ENCODE measurements at places on chromosomes 7 and 10.

GRCh38 chr7:2281541-2281940 lies 32.7 kb downstream of the SNX8 start:
- no peak for DNase-seq

GRCh38 chr10:130046591-130046990 lies 64.0 kb downstream of the C10orf143 start:
- DNase-seq, result no peak

GRCh38 chr10:8071006-8071405 lies 16.5 kb downstream of the GATA3 start:
- peak; percentile 21 for DNase-seq

DNA sequence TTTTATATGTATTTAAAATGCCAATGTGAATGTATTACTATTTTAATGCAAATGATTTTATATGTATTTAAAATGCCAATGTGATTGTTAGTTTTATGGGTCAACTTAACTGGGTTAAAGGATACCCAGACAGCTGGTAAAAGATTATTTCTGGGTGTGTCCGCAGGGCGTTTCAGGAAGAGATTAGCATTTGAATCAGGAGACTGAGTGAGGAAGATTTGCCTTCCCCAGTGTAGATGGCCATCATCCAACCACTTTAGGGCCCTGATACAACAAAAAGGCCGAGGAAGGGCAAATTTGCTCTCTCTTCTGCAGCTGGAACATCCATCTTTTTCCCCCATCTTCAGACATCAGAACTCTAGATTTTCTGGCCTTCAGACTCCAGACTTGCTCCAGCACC lies 116.2 kb downstream of the BAMBI start:
- DNase-seq, result no peak

DNA sequence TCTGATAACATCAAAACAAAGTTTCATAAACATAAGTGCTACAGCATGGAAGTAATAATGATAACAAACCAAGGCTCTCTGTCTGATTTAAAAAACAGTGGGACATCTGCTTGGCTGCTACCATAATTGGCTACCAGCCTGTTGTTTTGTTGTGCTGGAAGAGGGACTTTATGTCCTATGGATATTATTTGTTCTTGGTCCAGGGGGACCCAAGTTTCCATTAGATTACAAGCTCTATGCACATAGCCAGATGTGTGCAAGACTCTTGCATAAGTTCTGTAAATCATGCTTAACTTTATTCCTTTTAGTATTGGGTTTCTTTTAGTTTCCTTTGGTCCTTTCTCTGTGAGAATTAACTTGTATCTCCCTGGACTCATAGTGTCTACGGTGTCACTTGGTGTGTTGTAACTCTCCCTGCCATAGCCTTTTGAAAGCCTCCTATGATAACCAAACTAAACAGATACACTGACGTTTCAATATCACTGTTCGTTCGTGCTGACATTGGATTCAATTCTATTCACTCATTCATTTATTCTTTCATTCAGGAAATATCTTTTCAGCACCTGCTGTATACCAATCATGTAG lies 41.4 kb upstream of the CD36 start:
- no peak for DNase-seq

- DNase-seq, result no peak
Measured at GRCh38 chr7:31065021-31065593, 13.0 kb downstream of the ADCYAP1R1 start.

GRCh38 chr10:126906704-126907422 lies 1.6 kb downstream of the DOCK1 start:
- no peak for DNase-seq

GRCh38 chr10:101686133-101686925 lies 8.6 kb downstream of the FBXW4 start:
- peak; percentile 66 for DNase-seq

GRCh38 chr7:7719236-7719635 lies 829 bp upstream of the RPA3 start:
- peak; percentile 80 for DNase-seq

DNA sequence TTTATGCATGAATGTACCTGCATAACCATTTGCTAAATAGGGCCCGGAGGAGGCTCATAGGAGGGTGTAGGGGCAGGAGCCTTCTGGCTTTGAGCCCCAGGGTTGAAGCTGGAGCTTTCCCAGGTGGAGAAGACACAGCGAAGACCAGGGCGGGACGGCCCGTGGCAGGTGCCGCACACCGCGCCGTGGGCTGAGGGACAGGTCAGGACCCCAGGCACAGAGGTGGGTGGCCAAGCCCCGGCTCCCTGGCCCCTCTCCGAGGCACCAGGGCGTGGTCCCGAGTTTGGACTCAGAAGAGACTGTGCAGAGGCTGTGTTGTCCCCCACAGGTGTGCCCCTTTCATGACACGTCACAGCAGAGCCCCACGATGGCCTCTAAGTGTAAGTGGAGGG lies 56.5 kb downstream of the PWWP2B start:
- no peak for DNase-seq

GRCh38 chr10:121988361-121989324 lies at the start of gene TACC2:
Gene TACC2, plus strand, starts transcription at chr10:121989163. Its CDS starts 32,819 bp downstream, at chr10:122021982.
- no peak for DNase-seq

DNA sequence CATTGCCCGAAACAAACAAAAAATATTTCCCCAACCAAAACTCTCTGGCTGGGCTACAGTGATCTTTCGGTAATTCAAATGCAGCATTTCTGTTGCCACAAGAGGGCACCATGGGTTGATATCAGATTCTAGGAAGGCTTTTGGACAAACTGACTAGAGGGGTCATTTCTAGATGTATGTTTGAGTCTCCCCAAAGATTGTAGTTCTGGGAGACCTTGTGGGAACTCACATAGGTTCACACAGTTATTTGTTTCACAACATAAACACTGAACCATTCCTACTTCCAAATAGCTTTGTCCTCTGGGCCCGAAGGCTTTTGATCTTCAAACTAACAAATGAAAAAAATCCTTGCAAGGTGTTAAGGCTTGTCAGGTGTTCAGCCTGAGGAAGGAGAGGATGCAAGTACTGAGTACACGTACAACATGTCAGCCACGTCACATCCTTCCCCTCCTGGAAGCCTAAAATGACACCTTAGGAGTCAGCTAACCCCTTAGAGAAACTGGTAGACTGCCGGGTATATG lies 37.0 kb upstream of the IL15RA start:
- peak; percentile 62 for DNase-seq

DNA sequence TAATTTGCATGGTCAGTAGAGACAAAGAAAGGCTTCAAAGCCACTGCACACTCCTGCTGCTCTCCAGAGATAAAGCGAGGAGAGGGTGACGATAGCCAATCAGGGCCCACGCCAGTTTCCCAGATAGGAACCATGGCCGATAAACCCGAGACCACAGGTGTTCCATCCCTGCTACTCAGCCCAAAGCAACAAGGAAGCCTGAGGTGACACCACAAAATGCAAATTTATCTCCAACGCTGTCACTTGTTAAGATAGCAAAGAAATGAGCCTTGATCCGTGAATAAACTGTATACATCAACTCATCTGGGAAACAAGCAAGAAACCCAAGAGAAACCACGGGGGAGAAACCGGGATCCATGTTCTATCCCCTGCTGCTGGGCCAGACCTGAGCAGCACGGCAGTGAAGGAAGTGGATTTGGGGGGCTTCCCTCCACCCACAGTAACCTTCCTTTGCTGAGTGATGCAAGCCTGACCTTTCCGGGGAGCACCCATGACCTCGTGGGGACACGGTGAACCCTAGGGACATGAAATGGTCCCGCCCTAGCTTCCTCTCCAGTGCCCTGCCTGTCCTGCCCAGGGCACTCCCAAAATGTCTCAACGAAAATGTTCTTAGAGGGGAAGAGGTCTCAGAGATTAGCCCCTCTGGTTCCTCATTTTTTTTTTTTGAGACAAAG lies 164.6 kb downstream of the PTPRN2 start:
- no peak for DNase-seq

DNA sequence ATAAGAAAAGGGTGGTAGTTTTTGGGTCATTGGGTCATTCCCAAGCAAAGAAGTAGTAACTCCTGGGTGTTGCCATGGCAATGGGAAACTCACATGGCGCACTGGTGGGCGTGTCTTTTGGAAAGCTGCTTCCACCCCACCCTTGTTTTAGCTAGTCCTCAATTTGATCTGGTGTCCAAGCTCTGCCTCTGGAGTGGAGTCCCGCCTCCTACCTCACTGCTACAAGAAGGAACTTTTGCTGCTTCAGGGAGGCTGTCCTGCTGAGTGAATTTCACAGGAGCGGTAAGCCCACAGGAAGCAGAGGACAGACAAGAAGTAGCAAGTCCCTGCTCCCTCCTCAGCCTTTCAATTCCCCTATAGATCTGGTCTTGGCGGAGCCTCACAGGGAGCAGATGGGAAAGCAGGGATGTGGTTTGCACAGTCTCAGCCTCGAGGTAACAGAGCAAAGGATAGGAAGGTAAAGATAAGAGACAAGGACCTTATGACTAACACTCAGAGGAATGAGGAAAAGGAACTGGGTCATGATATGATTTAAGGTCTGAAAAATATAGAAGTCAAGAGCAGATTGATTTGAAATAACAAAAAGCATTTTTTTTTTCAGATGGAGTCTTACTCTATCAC lies 700.3 kb downstream of the TNS3 start:
- peak; percentile 35 for DNase-seq

- DNase-seq, result no peak
Measured at GRCh38 chr7:151351967-151352366, 10.4 kb downstream of the NUB1 start.

GRCh38 chr10:72593963-72594362 lies 31.9 kb downstream of the MICU1 start:
- no peak for DNase-seq

DNA sequence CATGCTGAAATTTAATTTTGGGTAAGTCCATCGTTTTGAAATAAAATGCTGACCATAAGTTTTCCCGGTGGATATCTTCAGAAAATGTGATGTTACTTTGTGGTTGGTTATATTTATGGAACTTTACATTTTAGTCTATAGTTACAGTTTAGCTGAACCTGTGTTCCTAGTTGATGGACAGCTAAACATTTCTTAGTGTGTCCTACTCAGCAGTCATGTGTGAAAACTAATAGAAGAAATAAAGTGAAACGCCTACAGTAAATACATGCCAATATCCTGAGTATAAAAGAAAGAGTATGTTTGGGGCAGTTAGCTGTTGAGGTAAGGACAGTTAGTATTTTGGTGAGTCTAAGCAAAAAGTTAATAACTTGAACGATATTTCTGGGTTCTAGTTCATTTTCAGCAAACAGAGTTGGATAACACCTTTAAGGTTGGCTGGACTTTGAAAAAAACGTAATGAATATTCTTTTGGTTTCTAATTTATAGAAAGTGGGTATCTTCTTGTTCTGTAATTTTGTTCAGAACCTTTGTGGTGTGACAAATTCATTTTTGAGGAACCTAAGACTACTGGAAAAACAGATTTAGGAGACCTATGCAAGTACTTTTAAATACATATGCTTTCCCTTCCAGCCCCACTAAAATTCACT lies 28.7 kb downstream of the LCOR start:
- no peak for DNase-seq

DNA sequence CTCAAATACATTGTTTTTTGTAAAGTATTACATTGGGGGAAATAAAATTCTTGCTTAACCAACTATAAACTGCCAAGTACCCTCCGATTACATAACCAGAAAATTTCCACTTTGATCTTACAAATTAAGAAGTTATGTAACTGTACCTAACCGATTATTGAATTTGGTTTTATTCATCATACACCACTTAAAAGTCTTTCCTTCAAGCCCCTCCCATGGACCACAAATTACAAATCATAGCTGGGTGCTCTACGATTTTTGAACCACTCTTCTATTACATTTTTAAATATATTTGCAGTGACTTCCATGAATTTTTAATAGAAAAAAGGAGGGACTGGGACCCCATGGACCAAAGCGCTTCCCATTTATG lies 630 bp downstream of the ZNF680 start:
- peak; percentile 13 for DNase-seq

- DNase-seq, result peak; percentile 15
Measured at GRCh38 chr7:45919993-45920459, 1.0 kb downstream of the IGFBP3 start.

GRCh38 chr7:37916673-37917660 lies at the start of gene SFRP4:
Gene SFRP4, minus strand, starts transcription at chr7:37916817. Its CDS starts 280 bp downstream, at chr7:37916537.
- peak; percentile 25 for DNase-seq

DNA sequence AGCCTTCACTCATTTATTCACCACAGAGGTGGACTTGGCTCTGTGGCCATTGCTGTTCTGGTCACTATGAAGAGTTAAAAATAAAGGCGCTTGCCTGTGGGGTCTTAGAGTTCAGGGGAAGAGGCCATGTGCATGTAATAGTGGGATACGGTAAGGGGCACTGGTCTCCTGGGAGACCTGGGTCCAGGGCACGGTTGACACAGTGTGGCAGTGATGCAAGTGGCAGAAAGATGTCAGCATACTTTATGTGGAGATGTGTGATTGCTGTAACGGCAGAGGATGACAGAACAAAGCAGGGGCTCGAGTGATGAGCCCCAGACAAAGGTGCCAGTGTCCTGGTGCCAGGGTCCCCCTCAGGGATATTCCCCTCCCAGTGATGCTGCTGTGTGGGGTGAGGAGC lies 8.6 kb downstream of the ZSCAN25 start:
- DNase-seq, result no peak

DNA sequence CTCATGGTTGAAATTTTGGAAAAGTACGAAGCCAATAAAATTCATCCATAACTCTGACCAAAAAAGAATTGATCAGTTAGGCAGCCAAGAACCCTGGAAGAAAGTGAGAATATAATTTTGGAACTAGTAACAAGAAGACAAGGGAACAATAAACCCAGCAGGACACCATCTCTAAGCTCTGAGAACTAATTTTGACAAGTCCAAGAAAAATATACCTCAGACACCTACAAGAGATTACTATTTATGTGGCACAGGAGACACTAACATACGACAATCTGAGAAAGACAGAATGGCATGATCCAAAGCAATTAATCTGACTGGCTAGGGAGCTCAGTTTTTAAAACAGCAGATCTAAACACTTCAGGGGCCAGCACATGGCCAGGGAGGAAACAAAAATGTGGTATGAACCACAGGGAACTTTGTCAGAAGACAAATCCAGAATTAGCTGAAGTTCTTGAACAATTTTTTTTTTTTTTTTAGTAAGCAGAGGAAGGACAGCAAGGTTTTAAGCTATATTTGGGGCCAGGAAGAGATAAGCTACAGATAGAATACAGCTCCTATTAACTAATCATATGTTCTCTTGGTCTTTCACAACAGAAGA lies 38.9 kb downstream of the PARD3 start:
- DNase-seq, result no peak

DNA sequence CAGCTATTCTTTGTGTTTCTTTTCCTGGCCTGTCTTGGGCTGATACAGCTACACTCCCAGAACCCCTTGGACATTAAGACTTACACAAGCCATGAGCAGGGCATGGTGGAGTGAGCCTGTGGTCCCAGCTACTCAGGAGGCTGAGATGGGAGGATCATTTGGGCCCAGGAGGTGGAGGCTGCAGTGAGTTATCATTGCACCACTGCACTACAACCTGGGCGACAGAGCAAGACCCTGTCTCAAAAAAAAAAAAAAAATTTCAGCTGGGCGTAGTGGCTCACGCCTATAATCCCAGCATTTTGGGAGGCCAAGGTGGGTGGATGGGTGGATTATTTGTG lies 13.6 kb upstream of the FOXK1 start:
- no peak for DNase-seq

GRCh38 chr7:151696721-151697514 lies 177.2 kb upstream of the RHEB start:
- DNase-seq, result no peak

All from ELR (cell line).